ENCODE measurements at places on chromosomes 13 and 19.

DNA sequence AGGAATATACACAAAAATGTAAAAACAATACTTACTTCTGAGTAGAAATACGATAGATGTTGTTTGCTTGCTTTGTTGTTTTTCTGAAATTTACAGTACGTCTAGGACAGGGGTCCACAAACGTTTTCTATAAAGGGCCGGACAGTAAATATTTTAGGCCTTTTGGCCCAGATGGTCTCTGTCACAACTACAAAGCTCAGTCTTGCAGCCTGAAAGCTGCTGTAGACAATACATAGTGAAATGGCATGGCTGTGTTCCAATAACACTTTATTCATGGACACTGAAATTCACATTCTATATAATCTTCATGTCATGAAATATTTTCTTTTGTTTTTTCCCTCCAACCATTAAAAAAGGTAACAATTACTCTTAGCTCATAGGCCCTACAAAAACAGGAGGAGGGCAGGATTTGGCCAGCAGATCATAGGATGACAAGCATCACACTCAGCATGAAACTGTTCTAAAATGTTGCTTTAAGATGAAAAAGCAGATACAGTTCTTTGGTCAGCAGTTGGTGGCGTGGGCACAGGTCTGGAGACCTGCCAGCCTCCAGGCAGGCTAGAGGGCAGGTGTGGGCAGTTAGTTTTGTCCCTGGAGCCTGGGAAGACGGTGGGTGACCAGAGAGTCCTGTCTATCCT, at the start of gene EDDM13:
EDDM13 (plus strand) TSS at position 588 of the 638 bp plus-strand sequence. CDS start 87 bp downstream, outside the sequence.
- DNase-seq, result no peak

DNA sequence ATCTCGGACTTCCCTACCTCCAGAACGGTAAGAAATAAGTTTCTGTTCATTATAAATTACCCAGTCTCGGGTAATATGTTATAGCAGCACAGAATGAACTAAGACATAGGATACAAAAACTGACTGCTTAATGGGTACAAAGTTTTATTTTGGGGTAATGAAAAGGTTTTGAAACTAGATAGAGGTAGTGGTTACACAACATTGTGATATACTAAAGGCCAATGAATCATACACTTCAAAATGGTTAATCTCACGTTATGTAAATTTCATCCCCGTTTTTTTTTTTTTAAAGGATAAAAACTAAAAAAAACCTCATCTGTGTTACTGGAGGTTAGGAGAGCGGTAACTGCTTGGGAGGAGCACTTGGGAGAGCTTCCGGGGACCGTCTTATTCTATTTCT, 23.5 kb downstream of the AKT2 start:
- DNase-seq, result no peak

GRCh38 chr13:42644841-42645240, 70.9 kb downstream of the TNFSF11 start:
- DNase-seq, result no peak

DNA sequence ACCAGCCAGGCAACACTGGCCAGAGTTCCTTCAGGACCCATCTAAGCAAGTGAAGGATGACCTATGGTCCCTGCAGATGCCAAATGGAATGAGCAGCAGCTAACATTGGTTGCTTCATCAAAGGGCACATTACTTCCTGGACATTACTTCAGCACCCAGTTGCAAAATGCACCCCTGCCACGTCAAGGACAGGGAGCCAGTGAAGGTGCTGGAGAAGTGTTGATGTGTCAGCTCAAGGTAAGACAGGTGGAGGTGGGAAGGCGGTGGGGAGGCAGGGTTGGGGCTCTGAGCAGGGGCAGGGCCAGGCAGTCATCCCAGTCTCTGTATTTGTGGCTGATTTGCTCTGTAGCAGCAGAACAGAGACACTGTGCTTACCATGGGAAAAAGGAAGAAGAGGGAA, 14.6 kb downstream of the CSNK1A1L start:
- DNase-seq, result no peak

GRCh38 chr19:45790942-45791341, 1.7 kb downstream of the DMWD start:
- no peak for DNase-seq

DNA sequence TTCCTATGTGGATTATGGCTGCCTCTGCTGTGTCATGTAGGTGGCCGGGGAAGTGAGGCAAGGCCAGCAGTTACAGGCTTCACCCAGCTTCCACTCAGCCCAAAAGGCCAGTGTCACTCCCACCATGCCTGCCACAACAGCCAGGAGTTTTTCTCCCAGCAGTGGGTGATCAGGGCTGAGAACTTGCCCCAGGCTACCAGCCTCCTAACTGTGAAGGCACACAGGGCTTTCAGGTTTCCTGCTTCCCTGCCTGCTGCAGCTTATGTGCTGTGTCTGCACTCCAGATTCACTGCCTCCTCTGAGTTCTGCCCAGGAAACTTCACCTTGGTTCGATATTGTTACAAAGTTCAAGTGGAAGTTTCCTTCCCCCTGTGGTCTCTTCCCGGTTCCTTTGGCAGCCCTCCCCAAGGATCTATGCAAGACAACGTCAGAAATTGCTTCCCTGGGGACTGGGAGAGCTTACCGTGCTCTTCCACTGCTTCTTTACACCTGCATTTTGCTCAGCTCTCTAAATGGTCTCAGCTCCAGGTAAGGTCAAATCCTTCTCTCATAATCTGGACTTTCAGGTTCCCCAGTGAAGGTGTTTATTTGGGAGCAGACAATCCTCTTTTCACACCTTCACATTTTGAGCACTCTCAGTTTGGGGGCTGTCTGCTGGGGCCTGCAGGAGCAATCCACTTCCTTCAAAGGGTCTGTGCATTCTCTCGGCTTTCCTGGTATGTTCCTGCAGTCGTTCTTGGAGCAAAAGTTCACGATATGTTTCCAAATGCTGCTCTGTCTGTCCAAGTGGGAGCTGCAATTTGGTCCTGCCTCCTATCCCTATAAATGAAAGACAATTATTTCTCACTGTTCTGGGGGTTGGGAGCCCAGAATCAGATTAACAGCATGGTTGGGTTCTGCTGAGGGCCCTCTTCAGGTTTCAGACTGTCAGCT, 1730.1 kb upstream of the PRR20A start:
- no peak for DNase-seq

DNA sequence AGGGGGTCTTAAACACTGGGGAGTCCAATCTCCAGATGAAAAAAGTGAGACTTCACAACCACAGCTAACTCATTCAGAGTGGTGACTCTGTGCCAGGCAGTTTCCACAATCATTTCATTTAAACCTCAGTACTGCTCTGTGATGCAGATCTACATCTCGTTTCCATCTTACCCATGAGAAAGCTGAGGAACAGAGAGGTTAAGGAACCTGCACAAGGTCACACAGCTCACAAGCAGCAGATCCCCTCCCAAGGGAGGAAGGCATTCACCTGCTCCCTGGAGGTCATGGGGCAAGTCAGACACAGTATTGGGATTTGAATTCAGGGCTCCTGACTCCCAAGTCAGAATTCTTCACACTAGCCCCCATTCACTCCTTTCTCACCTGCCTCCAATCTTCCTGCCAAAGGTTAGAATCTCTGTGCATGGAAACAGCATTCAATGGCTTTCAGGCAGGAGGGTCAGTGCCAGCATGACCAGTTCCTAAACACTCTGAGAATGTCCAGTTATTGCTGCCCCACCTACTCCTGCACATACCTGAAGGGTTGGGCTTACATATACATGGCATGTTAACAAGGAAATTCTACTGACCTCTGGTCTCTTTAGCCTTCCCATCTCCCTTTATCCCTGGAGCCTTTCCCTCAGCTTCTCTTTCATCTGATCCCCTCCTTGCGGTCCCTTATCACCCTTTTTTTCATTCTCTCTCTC, 1.9 kb downstream of the CABP5 start:
- no peak for DNase-seq

DNA sequence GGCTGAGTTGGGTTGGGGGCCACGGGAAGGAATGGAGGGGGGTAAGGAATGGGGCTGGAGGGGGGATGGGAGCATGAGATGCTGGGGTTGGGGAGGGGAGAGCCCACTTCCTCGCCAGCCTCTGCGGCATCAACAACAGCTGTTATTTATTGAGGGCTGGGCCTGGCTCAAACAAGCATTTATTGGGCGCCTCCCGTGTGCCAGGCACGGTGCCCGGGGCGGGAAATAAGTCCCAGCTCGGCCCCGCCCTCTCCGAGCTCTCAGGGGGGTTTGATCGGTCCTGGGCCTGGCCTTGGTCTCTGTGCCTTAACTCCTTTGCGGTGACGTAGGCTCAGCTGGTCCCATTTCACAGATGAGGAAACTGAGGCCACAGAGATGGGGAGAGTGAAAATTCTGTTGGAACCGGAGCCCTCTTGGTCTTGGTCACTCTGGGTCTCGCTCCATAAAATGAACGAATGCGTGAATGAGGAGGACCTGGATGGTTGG, 919 bp upstream of the ADAMTS10 start:
- DNase-seq, result no peak

- no peak for DNase-seq
Measured at GRCh38 chr13:33319859-33320258, 34.3 kb upstream of the STARD13 start.

DNA sequence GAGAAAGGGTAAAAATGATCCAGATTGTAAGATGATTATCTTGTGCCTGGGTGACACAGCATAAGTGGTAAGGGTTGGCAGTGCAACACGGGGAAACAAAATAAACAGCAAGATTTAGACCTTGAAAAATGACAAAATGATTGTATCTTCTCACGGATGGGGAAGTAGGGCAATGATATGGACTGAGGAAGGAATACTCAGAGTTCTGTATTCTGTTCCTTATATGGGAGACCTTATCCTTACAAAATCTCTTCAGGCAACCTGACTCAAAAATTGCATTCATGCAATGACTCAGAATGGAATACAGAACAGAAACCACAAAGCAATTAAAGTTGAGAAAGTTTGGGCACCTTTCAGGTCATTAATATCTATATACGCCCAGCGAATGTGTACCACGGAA, 149.0 kb downstream of the HS6ST3 start:
- DNase-seq, result no peak

GRCh38 chr13:99626461-99627082, 125.3 kb downstream of the TM9SF2 start:
- DNase-seq, result no peak

DNA sequence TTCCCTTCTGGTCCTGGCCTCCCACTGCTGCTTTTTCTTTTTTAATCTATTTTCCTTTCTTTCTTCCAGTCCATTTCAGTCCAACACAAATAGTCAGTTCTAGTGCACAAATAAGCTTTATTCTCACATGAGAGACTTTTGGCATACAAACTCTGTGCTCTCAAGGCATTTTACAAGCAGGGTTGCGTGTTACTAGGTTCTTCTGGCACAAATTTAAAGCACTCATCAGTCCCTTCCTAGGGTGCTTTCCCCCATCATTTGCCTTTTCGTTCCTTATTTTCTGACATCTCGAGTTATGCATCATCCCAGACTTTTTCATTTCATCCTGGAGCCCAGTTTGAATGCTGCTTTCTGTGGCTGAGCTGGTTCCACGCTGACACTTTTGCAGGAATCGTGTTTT, 29.8 kb upstream of the IL17D start:
- DNase-seq, result no peak

DNA sequence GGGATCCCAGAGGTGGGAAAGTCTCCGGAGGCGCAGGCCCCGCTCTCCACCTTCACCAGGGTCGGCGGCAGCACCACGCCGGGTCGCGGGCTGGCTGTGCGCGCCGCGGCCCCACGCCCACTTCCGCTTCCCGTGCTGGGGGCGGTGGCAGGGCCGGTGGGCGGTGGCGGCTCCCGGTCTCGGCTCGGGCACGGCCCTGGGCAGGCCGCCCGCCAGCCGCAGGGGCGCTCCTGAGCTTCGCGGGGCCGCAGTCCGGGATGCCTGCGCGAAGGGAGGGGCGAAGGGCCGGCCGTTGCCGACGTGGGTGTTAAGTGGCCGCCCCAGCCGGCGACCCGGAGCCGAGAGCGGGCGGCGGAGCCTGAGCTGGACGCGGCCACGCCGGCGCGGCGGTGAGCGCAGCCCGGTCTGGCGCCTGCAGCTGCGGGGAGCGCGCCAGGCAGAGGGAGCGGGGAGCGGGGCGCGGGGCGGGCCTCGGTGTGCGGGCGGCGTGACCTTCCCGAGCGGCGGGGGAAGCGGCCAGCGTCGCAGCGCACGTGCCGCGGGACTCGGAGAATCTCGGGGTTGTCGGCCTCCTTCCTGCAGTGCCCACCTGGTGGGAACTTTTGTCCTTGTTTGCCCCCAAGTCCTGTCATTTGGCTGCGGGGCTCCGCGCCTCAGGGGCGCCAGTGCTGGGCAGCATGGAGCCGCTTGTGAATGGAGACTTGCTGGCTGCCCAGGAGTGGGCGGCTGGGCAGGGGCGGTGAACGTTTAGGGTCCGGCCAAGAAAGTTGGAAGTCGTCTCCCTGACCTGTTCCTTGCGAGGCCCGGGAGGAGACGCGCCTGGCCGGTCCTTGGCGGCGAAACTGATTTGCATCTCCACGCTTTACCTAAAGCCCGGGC, at the start of gene SLC25A15:
SLC25A15 (plus strand) TSS at position 337 of the 879 bp plus-strand sequence. CDS start 3,616 bp downstream, outside the sequence.
- peak; percentile 45 for DNase-seq

- no peak for DNase-seq
Measured at GRCh38 chr19:6861683-6862286, 25.6 kb upstream of the ADGRE1 start.

DNA sequence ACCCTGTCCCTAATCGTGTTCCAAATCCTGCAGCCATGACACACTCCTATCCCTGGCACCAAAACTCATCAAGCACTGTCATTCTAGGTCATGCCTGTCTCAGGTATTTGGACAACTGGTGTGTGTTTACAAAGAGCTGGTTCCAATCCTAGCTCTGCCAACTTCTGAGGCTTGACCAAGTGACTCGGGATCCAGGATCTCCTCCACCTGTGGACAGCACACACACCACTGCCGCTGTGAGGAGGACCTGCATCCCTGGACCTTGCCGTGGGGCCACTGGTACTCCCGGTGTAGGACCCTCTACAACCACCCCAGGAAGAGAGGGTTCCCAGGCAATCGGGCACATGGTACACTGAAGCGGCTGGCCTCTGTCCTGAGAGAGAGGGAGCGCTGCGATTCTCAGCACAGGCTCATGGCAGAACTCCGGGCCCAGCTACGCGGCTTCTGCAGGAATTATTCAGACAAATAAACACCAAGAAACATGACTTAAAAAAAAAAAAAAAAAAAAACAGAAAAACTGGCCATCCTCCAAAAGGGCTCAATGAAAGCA, 20.4 kb downstream of the MLLT1 start:
- DNase-seq, result no peak

DNA sequence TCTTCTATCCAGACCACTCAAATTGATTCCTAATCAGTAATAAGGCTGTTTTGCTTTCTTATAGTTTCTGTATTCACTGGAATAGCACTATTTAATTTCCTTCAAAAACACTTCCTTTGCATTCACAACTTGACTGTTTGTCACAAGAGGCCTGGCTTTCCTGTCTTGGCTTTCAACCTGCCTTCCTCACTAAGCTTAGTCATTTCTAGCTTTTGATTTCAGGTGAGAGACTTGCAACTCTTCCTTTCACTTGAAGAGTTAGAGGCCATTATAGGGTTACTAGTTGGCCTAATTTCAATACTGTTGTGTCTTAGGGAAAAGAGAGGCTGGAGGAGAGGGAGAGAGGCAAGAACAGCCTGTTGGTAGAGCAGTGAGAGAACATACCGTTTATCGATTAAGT, 47.0 kb downstream of the SACS start:
- DNase-seq, result no peak

GRCh38 chr13:110774051-110774450, 60.6 kb downstream of the ING1 start:
- DNase-seq, result no peak

- DNase-seq, result peak; percentile 73
Measured at GRCh38 chr19:18117692-18118378, 20.3 kb downstream of the MAST3 start.

GRCh38 chr13:112837371-112838037, 131.5 kb upstream of the MCF2L start:
- no peak for DNase-seq
